Activated T-cell treated with anti-CD3 and anti-CD28 coated beads, Interleukin-2, amount 50 U/mL, for 72 hours (primary cell): ENCODE measurements at places on chromosomes 4 and X. TPM values are rescaled to one million over a fixed set of nuclear protein-coding genes. Genes with fewer than 3 reads are reported as not detected.

- DNase-seq = no peak
- H3K27me3 ChIP-seq = peaks cover 72% of the 10 kb centered on the region
- peak within 1 kb of the TSS; percentile 81 for H3K4me3 ChIP-seq
- no peaks in the 10 kb centered on the region for H3K36me3 ChIP-seq
Measured at GRCh38 chrX:108438110-108438623, at the start of gene COL4A6. Gene COL4A6 (minus strand): TSS chrX:108438422. CDS start chrX:108438196, 226 bp downstream.

The TRAM1L1 gene
- not detected for total RNA-seq

- no peak for DNase-seq
- no peak overlapping the region for H3K4me3 ChIP-seq
- H3K27ac ChIP-seq = no peak overlapping the region
- peaks cover 15% of the 10 kb centered on the region for H3K36me3 ChIP-seq
- H3K27me3 ChIP-seq = no peaks in the 10 kb centered on the region
- peaks cover 24% of the 10 kb centered on the region for H3K4me1 ChIP-seq
Measured at GRCh38 chr4:145921231-145921630, 17.4 kb downstream of the ZNF827 start.

DNA sequence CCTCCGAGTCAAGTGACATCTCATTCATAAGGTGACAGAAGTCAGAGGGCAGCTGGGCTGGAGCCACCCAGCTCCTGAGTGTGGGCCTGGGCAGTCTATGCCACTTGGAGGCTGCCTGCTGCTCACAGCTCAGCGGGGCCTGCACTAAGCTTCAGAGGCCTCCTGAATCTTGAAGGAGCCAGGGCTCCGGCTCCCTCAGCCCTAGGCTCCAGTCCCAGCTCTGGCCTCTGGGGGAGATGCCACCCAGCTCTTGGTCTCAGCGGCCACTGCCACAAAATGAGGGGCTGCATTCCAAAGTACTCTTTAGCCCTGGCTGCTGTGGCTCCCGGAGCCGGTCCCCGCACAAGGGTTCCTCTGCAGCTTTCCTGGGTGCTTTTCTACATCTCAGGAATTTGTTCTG lies 32.7 kb upstream of the PSAPL1 start:
- no peaks in the 10 kb centered on the region for H3K4me1 ChIP-seq
- no peak overlapping the region for H3K27ac ChIP-seq
- no peak for DNase-seq
- no peak overlapping the region for H3K4me3 ChIP-seq

GRCh38 chr4:100519205-100519604 lies 1.4 kb upstream of the EMCN start:
- no peak for DNase-seq
- H3K4me1 ChIP-seq = no peaks in the 10 kb centered on the region
- no peak overlapping the region for H3K27ac ChIP-seq
- peaks cover 28% of the 10 kb centered on the region for H3K27me3 ChIP-seq

GRCh38 chr4:150039274-150040127 lies 38.7 kb upstream of the DCLK2 start:
- H3K27me3 ChIP-seq = peaks cover 9% of the 10 kb centered on the region
- no peak for DNase-seq
- no peak overlapping the region for H3K4me3 ChIP-seq
- H3K4me1 ChIP-seq = no peaks in the 10 kb centered on the region

DNA sequence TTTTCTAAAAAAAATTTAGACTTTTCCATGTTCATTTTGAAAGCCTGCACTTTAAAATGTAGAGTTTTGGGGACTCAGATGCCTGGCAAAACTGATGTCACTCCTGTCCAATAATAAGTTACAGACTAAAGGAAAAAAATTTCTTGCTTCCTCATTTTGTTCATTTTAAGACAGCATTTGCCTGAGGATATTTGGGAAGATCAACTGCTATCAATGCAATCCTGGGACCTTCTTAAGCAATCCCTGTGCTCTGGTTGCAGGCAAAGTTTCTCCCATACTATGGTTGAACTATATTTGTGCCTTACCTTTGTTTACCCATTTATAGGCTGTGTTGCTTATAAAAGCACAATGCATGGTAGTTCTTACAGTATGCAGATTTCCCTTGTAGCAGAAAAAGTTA lies 280.4 kb downstream of the CFAP47 start:
- no peak for DNase-seq
- H3K4me3 ChIP-seq = no peak overlapping the region
- H3K27me3 ChIP-seq = no peaks in the 10 kb centered on the region
- H3K36me3 ChIP-seq = no peaks in the 10 kb centered on the region
- H3K27ac ChIP-seq = no peak overlapping the region

The MAP3K15 gene
- 0.83 TPM for total RNA-seq

- H3K4me3 ChIP-seq = no peak overlapping the region
- peaks cover 1% of the 10 kb centered on the region for H3K36me3 ChIP-seq
- H3K27me3 ChIP-seq = peaks cover 5% of the 10 kb centered on the region
- no peaks in the 10 kb centered on the region for H3K4me1 ChIP-seq
- no peak overlapping the region for H3K27ac ChIP-seq
Measured at GRCh38 chr4:21775703-21776102, 172.9 kb downstream of the KCNIP4 start.

- H3K27me3 ChIP-seq = peaks cover 22% of the 10 kb centered on the region
- DNase-seq = no peak
- H3K4me1 ChIP-seq = peaks cover 9% of the 10 kb centered on the region
Measured at GRCh38 chr4:139202991-139203390, 26.0 kb upstream of the ELF2 start.

DNA sequence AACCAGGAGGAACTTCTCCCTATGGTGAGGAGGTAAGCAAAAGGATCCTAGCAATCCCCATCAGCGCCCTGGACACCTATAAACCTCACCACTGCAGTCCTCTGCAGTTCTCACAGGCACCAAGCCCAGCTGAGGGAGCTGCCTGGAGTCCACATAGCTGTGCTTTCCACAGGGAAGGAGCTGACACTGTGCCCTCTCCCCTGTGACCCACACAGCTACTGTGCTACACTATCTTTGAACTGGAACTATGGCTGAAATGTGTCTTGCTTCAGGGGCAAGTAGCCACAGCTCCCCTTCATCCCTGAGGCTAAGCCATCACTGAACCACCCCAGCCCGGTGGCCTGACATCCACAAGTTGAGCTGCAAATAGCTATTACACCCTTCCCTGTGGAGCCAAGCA lies 208.5 kb upstream of the RPL34 start:
- no peak overlapping the region for H3K4me3 ChIP-seq
- no peak for DNase-seq
- no peaks in the 10 kb centered on the region for H3K36me3 ChIP-seq
- peaks cover 5% of the 10 kb centered on the region for H3K4me1 ChIP-seq
- H3K27me3 ChIP-seq = no peaks in the 10 kb centered on the region

DNA sequence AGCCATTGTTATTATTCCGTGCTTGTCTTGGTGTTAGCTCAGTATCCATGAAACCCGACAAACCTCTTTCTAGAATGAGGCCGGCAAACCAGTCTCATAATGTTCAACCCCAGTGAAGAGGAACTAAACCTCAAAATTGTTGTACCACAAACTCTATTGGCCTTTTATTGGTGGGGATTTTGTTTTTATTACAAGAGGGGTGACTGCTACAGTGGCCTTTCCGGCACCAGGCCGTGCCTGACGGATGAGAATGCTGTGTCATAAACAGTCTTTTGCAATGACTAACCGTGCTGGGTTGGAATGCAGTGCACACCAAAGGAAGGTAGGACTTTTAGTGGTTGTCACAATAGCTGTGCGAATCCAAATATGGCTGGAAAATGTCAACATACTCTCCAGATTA lies 60.8 kb downstream of the SHROOM2 start:
- no peaks in the 10 kb centered on the region for H3K36me3 ChIP-seq
- no peak overlapping the region for H3K27ac ChIP-seq
- no peak for DNase-seq
- peaks cover 20% of the 10 kb centered on the region for H3K27me3 ChIP-seq
- no peak overlapping the region for H3K4me3 ChIP-seq
- no peaks in the 10 kb centered on the region for H3K4me1 ChIP-seq

DNA sequence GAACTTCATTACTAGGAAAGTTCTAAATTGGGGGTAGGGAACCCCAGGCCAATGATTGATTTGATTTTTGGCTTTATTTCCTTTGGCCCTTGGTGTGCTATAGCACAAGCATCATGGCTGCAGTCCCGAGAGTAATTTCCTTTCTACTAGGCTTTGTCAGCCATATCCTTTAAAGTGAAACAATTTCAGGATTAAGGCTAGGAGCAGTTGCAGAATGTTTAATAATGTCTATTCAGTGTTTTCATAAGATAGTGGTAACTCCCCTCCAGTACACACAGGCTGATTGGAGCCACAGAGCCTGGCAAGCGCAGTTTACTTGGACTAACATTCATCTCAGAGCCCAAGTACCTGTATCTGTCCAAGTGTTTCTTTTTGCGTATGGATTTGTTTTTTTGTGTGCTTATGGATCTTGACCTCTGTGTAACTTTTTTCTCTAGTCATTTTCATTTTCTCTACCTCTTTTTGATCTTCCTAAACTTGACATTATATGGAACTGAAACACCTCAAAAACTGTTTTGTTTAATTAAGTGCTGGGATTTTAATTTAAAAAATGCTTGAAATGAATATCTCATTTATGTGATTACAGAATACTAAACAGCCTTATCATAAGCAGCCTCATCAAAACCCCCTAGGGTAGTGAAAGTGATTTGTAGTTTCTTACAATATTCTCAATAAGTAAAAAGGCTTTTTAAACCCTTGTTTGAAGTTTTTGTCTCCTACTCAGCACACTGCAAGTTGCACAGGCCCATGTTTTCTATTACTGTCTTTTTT lies 7.5 kb downstream of the STIM2 start:
- no peak for DNase-seq
- peaks cover 86% of the 10 kb centered on the region for H3K4me1 ChIP-seq
- H3K36me3 ChIP-seq = peaks cover 2% of the 10 kb centered on the region
- H3K27me3 ChIP-seq = no peaks in the 10 kb centered on the region

The FAM184B gene
- not detected for total RNA-seq

- H3K27me3 ChIP-seq = no peaks in the 10 kb centered on the region
- DNase-seq = no peak
- H3K36me3 ChIP-seq = no peaks in the 10 kb centered on the region
- H3K4me1 ChIP-seq = no peaks in the 10 kb centered on the region
- no peak overlapping the region for H3K27ac ChIP-seq
- no peak overlapping the region for H3K4me3 ChIP-seq
Measured at GRCh38 chr4:45776146-45776545, 347.7 kb downstream of the GABRG1 start.

- no peaks in the 10 kb centered on the region for H3K4me1 ChIP-seq
- H3K4me3 ChIP-seq = no peak overlapping the region
- H3K27ac ChIP-seq = no peak overlapping the region
- no peak for DNase-seq
Measured at GRCh38 chrX:41779030-41779564, 55.1 kb downstream of the GPR82 start.

The SNX12 gene
- total RNA-seq = 43.8 TPM

GRCh38 chr4:141207961-141208360 lies 12.7 kb upstream of the ZNF330 start:
- H3K36me3 ChIP-seq = no peaks in the 10 kb centered on the region
- H3K4me1 ChIP-seq = no peaks in the 10 kb centered on the region
- DNase-seq = no peak
- H3K27ac ChIP-seq = no peak overlapping the region
- no peak overlapping the region for H3K4me3 ChIP-seq

The EVC2 gene
- 0.46 TPM for total RNA-seq

The SPIN2A gene
- total RNA-seq = 1.2 TPM

- H3K27ac ChIP-seq = no peak overlapping the region
- H3K27me3 ChIP-seq = no peaks in the 10 kb centered on the region
- no peaks in the 10 kb centered on the region for H3K4me1 ChIP-seq
- H3K36me3 ChIP-seq = no peaks in the 10 kb centered on the region
- H3K4me3 ChIP-seq = no peak overlapping the region
Measured at GRCh38 chr4:186240452-186240847, 13.1 kb downstream of the KLKB1 start.

DNA sequence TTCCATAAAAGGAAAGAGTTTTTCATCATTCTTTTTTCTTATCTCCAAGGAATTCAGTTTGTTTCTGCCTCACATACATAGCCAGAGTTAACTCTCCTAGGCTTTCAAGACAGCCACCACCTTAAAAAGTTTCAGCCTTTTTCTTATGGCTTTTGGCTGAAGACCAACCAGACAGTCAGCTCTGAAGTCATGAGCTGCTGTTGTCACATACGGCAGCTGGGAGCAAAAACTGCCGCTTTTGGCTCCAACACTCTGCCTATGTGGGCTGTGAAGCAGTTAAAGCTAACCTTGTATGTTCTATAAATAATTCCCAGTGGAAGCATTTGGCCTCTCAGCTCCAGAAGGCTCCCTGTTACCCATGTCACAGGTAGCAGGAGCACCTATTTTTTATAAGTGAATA lies 104.1 kb downstream of the KLHL4 start:
- no peaks in the 10 kb centered on the region for H3K4me1 ChIP-seq
- DNase-seq = no peak
- H3K4me3 ChIP-seq = no peak overlapping the region
- no peaks in the 10 kb centered on the region for H3K36me3 ChIP-seq
- peaks cover 3% of the 10 kb centered on the region for H3K27me3 ChIP-seq
- H3K27ac ChIP-seq = no peak overlapping the region

DNA sequence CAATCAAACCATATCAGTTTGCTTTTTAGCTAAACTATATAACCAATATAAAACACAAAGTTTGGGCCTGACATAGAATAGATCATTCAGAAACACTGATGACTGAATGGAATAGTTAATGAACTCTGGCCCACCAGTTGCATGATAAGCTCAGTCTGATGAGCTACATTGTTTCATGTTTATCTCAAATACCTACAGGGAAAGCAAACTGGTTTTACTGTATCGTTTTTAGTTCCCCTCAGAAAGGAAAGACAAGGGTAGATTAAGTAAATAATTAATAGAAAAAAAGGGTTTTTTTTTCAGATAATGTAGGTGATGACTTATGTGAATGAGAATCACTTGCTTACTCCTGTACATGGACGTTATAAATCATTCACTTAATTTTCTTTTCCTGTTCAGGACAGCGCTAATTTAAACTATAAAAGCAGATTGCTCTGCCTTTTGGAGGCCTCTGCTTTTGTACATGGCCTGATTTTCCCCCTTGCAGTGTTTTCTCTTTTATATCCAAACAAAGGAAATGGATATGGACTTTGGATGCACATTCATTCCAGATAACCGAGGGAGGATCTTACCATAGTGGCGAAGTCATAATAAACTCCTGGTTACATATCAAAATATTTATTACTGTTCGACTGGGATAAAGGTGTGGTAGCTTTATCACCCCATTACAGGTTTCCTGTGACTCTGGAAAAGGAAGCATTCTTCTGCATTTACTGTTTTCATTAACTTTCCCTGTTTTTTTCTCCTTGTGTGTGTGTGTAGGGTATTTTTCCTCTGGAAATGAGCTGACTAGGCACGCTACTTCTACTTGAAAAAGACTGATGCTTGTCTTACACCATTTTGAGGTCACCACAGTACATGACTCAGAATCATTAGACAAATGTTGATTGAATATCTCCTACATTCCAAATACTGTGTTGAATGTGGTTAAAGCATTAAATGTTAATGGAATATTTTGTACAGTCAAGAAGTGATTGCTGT lies 373.1 kb upstream of the HS3ST1 start:
- H3K36me3 ChIP-seq = no peaks in the 10 kb centered on the region
- DNase-seq = no peak
- H3K4me1 ChIP-seq = no peaks in the 10 kb centered on the region
- H3K27me3 ChIP-seq = no peaks in the 10 kb centered on the region
